ENCODE measurements at places on chromosomes 12 and 14.

GRCh38 chr12:92675092-92675865, 27.5 kb upstream of the PLEKHG7 start:
- no peak for DNase-seq

DNA sequence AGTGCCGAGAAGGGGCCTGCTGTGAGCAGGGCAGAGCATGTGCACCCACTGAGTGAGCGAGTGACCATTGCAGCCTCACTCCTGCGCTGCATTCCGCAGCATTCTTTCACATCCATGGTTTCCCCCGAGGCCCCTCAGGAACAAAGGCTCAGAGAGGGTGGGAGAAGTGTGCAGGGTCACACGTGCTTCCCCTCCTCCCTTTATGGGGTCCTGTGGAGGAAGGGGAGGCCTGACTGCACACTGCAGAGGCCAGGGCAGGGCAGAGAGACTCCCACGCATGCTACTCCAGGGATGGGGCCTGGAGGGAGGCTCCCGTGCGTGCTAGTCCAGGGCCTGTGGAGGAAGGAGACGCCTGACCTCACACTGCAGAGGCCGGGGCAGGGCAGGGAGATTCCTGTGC, 63.2 kb downstream of the DIO3 start:
- peak; percentile 3 for DNase-seq

DNA sequence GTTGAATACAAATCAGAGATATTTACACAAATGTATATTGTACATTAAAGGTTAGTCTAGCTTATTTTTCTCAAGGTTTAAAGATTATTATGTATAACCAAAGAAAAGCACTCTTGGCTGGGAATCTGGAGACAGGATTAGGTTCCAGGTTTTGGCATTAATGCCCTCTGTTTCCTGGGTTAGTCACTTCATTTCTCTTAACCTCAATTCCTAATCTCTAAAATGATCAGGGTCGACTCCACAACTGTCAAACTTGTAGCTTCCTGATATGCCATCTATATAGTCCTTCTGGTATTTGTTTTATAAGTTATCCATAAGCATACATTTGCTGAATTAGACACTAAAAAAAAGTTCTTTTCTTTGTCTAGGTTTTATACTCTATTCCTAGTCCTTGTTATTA, 2.6 kb downstream of the ITPR2 start:
- no peak for DNase-seq

- no peak for DNase-seq
Observed at GRCh38 chr12:82955043-82955442, 268.3 kb downstream of the TMTC2 start.

DNA sequence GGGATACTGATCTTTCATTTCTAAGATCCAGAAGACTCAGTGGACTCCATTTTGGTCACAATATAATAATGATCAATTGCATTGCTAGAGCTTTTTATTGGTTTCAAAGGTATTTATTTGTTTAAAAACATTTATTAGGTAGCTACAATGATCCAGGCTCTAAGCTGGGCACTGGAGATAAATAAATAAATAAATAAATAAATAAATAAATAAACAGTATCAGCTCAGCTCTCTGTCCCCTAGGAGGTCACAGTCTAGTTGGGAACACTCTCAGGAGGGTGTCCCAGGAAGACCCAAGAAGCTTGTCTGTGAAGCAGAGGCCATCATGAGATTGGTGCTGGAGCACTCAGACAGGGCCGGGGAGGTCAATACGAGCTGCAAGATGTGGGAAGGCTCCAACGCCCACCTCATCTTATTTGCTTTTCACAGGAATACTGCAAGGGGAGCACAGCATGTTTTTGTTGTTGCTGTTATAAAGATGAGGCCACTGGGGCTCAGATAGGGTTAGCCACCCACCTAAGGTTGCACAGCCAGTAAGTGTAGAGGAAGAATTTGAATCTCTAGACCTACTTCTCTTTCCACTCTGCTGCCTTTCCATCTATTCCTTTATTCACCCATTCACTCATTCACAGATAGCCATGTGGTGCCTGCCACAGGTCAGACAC, 15.5 kb downstream of the ASB2 start:
- DNase-seq, result no peak

GRCh38 chr12:108495054-108495453, 20.0 kb upstream of the FICD start:
- DNase-seq, result peak; percentile 31

GRCh38 chr12:6295094-6295811, 15.2 kb upstream of the PLEKHG6 start:
- peak; percentile 65 for DNase-seq

GRCh38 chr14:76995279-76996035, 33.1 kb downstream of the IRF2BPL start:
- DNase-seq, result no peak

- DNase-seq, result peak; percentile 39
Observed at GRCh38 chr12:116236148-116236731, 41.3 kb downstream of the MED13L start.

DNA sequence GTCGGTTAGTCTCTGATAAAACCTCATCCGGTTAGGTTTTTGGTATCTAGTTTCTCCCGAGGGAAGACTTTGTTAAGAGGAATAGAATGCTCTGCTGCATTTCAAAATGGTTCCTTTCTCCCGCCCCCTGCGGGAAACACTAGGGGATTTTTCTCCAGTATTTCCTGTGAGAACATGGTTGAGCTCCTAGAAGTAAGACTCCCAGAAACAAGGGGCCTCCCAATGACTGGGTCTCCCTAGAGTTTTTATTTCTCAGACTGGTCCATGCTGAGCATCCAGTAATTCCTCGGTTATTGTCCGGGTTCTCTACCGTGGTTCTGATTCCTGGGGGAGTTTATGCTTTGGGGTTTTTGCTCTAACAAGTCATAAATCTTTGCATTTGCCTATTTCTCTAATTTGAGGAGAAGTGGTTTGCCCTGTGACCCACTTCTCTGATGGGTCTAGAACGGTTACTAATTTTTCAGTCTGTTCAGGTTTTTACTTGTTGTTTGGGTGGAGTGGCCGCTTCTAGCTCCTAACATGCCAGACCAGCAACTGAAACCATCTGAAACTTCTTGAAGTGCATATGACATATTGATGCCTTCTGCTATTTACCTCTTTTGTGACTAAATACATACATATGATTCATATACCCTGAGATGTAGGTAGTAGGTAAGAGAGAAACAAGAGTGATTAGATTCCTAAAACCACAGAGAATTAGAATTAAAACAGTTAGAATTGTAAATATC, 25.1 kb downstream of the TESPA1 start:
- no peak for DNase-seq

DNA sequence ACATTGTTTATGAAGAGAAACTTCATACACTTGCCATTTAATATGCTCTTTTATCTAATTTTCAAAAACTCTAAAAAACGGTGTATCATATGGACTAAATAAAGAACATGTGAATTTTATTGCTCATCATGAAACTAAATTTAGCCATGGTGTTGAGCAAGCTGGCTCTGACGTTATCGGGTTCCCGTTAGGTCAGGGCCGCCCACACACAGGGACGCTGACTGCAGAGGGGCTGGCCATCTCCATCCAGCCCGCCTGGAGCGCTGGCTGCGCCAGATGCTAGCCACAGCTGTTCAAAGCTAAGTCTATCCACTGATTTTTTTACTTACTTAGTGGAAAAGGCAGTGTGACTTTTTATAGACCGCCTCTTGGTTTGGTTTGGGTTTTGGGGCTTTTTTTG, 36.5 kb upstream of the DYNC1H1 start:
- DNase-seq, result peak; percentile 96

GRCh38 chr12:66623455-66623854, 55.4 kb downstream of the GRIP1 start:
- DNase-seq, result peak; percentile 13

GRCh38 chr12:51798501-51798900, 50.0 kb downstream of the FIGNL2 start:
- DNase-seq, result no peak

GRCh38 chr12:105013892-105014291, 27.8 kb downstream of the NOPCHAP1 start:
- DNase-seq, result no peak

- peak; percentile 60 for DNase-seq
Observed at GRCh38 chr14:81990312-81990761, 456.7 kb upstream of the SEL1L start.

DNA sequence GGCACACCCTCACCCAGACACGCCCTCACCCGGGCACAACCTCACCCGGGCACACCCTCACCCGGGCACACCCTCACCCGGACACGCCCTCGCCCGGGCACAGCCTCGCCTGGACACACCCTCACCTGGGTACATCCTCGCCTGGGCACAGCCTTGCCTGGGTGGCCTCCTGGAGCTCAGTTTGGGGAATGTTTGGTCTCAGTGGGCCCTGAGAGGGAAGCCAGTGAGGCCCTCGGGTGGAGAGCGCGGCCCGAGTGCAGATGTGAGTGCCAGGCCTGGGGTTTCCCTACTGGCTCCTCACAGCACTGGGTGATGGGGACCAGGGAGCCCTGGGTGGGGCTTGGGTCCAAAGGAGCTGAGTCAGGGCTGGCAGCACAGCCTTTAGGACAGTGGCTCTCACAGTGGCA, 23.8 kb downstream of the GALNT9 start:
- no peak for DNase-seq

GRCh38 chr12:14691560-14691959, 4.8 kb downstream of the GUCY2C start:
- no peak for DNase-seq

- DNase-seq, result no peak
Observed at GRCh38 chr12:121085069-121085468, 46.0 kb upstream of the OASL start.

DNA sequence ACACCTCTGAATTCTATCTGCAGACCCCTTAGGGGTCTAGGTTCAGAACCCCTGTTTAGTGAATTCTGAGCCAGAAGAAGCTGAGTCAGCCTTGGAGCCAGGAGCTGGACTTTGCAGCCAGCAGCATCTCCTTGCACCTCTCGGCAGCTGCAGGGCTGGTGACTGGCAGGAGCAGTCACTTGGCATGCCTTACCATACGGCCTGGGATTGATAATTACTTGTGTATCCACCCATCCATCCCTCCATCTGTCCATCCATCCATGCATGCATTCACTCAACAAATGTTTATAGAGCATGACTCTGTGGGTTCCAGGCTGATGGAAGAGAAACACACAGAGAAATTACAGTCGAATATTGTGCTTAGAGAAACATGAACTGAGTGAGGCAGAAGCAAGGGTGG, 67.5 kb upstream of the PRIMA1 start:
- no peak for DNase-seq

Measured in GM03348 (cell line).